B cell (primary cell): ENCODE measurements at places on chromosomes 2 and 18.

GRCh38 chr2:160934263-160934662, 226.0 kb upstream of the TANK start:
- no peak for DNase-seq

DNA sequence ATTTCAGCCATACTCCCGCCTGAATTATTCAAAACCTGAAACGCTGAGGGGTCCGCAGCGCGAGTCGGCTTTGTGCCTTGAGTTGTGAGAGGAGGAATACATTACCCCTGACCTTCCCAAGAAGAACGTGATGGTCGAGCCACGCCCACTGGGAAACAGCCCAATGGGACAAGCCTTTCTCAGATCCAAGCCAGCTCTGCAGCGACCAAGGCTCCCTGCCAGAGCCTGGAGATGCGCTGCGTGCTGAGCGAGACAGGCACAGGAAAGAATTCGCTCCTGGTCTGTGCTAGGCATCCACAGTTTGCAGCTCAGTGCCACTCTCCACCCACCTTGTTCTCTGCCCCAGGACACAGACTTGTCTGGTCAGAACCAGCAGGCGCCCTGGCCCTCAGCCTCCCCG, 74.1 kb upstream of the GLI2 start:
- DNase-seq, result no peak

GRCh38 chr2:61582165-61582564, 44.0 kb upstream of the XPO1 start:
- no peak for DNase-seq

GRCh38 chr2:108786354-108787215, at the start of gene CCDC138:
CCDC138 (plus strand) TSS chr2:108786771; CDS start chr2:108786823, 52 bp downstream.
- DNase-seq, result peak; percentile 92

- no peak for DNase-seq
These were observed 763 bp upstream of the OLA1 start for GRCh38 chr2:174248998-174249592.

GRCh38 chr2:98446850-98447249, 2.2 kb downstream of the INPP4A start:
- no peak for DNase-seq

GRCh38 chr2:180871649-180872048, 108.8 kb upstream of the UBE2E3 start:
- DNase-seq, result no peak

- no peak for DNase-seq
These were observed 135.6 kb upstream of the KLHL29 start for GRCh38 chr2:23249348-23249747.

GRCh38 chr18:46723856-46724415, 32.9 kb downstream of the ST8SIA5 start:
- no peak for DNase-seq

DNA sequence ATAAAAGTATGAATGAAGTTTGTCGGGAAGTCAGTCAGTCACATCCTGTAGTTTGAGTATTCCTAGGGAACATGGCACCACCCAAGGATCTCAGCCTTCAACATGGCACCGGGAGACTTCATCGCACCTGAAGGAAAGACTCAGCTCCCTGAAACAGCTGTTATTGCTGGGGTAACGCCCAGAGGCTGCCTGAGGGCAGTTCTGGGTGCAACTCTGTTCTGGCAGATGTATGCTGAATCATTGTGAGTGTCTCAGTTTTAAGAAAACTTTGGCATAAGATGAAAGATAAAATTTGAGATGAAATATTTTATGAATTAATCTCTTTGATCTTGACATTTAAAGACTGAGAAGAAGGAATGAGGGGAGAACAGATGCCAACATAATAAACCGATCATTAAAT, 49.9 kb upstream of the SERPINB2 start:
- no peak for DNase-seq

DNA sequence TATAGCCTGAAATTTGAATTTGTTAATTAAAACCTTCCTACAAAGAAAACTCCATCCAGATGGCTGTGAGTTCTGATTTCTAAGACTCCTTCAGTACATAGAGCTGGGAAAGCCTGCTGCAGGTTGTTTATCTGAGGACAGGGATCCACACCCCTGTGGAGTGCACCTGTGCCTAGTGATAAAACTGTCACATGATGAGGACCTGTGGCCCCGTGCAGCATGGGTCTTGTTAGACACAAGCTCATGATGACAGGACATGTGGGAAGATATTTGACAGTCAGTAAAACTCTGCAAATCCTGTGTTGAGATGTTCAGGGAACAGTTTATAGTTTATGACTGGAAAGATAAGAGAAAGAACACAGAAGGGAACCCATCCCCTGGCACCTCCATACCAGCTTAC, 133.2 kb upstream of the TMEM18 start:
- DNase-seq, result no peak

GRCh38 chr2:69192176-69192945, 179.4 kb downstream of the ANTXR1 start:
- DNase-seq, result no peak

DNA sequence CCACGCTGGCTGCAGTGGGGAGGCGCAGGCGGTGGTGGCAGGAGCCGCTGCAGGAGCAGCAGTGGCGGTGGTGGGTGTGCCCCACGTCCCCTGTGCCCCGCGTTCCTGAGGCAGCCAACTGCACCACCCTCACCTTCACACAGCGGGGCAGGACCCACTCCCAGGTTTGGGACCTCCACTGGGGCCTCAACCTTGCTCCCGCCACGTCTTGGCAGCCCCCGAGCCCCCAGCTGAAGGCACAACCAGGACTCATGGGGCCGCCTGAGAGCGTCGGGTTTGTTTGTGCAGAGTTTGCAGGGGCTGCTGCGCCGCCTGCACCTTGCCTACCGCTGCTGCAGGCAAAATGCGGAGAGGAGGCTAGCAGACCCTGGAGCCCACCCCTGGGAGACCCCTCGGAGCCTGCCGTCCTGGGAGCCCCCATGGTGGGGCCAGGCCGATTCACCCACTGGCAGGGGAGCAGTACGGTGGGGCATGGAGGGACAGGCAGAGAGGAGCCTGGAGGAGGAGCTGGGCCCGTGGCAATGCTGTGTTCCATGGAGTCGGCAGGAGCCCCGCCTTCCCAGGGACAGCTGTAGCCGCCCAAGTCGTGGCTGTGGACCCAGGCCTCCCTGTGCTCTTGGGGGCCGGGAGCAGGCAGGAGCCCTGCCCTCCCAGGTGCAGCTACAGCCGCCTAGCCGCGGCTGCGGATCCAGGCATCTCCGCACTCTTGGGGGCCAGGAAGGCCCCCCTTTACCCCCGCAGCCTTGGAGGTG, 14.7 kb upstream of the EML6 start:
- peak; percentile 48 for DNase-seq

DNA sequence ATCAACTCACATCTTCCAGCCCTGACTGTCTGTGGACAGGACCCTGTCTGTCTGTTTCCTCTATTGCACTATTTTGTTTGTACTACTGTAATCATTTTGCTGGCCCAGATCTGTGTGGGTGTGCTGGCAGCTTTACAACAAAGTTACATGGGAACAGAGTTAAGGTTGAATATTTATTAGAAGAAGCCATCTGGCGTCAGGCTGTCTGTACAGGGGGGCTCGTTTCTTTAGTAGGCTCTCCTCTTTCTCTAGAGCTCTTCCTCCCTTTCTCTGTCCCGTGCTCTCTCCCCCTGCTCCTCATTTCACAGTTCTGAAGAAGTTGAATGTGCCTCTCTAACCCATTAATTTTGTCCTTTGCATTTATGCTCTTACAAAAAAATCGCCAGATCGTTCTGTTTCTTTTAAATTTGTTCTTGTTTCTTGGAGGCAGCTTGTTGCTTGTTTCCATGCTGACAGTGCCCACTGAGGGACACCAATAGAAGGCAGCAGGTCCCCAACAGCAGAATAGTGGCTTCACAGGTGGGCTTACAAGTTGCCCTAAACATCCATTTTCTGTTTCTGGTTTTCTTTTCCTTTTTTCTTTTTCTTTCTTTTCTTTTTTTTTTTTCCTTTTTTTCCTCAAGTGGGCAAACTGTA, 315.2 kb upstream of the ZEB2 start:
- DNase-seq, result no peak

- no peak for DNase-seq
These were observed 93.5 kb upstream of the TACR1 start for GRCh38 chr2:75292826-75293225.

DNA sequence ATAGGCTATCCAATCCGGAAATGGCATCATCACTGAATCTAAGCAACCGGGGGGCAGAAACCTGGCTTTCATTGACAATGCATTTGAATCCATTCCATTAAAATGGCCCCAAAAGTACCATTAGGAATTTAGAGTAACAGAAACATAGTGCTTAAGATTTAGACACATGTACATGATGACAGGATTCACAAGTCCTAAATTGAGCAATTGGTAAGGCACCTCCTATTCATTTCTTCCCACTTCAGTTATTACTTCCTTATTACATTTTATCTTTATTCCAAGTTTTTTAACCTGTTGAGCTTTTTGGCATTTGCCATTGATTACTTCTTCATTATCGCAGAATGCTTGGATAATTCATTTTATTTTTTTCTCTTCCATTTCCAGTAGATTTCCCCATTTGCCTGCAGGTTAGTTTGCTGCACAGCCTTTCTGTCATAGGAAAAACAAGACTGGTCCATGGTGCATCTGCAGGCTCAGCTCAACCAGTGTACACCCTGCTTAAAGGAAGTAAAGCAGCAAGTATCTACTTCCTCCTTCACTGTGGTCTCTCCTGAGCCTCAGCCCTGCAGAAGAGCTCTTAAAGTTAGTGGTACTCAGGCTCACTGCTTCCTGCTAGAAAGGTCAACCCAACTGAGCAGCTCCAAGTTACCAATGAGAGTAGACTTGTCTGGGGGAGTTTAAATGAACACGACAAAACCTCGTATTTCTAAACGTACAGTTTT, 89.2 kb downstream of the DOCK10 start:
- peak; percentile 79 for DNase-seq

DNA sequence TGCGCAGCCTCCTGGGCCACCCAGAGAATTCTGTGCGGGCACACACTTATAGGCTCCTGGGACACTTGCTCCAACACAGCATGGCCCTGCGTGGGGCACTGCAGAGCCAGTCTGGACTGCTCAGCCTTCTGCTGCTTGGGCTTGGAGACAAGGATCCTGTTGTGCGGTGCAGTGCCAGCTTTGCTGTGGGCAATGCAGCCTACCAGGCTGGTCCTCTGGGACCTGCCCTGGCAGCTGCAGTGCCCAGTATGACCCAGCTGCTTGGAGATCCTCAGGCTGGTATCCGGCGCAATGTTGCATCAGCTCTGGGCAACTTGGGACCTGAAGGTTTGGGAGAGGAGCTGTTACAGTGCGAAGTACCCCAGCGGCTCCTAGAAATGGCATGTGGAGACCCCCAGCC, 11.8 kb upstream of the TTLL4 start:
- no peak for DNase-seq

GRCh38 chr2:144237830-144238627, 281.9 kb downstream of the ZEB2 start:
- peak; percentile 29 for DNase-seq

DNA sequence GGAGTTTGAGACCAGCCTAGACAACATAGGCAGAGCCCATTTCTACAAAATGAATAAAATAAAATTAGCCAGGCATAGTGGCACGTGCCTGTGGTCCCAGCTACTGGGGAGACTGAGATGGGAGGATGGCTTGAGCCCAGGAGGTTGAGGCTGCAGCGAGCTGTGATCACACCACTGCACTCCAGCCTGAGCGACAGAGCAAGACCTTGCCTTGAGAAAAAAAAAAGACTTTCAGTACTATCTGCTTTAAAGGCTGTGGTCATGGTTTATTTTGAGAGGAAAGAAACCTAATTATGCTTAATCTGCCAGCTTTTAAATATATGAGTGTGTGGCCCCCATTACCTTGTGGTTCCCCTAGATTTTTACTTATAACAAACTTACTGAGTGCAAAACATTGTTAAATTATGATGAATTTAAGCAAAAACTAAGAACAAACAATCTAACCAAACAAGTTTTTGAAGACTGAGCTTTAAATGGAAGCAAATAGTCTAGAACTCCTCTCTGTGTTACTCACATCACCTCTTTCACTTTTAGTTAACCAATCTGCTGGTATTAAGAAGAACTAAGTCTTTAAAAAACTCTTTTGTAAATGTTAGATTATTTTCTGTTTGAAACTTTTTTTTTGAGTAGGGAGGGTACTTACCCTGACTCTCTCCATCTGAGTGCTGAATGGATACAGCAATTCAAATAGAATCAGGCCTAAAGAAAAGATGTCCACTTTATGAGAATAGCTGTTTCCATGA, 65.4 kb downstream of the EIF2AK3 start:
- no peak for DNase-seq

DNA sequence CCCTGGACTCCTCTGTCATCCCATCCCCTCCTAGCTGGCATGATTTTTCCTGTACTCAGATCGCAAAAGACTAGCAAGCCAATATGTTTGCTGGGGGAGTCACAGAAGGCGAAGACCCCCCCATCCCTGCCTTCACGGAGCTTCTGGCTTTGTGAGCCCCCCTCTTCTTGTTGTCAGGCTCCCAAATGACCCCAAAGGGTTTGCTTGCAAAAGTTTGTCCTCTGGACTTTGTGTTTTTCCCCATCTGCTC, 169.9 kb downstream of the SMAD7 start:
- DNase-seq, result no peak
